ENCODE measurements at places on chromosomes 7 and 10.

- no peak for DNase-seq
Measured at GRCh38 chr10:118940386-118940785, 89.1 kb upstream of the NANOS1 start.

- no peak for DNase-seq
Measured at GRCh38 chr10:132632091-132632561, 94.5 kb downstream of the INPP5A start.

DNA sequence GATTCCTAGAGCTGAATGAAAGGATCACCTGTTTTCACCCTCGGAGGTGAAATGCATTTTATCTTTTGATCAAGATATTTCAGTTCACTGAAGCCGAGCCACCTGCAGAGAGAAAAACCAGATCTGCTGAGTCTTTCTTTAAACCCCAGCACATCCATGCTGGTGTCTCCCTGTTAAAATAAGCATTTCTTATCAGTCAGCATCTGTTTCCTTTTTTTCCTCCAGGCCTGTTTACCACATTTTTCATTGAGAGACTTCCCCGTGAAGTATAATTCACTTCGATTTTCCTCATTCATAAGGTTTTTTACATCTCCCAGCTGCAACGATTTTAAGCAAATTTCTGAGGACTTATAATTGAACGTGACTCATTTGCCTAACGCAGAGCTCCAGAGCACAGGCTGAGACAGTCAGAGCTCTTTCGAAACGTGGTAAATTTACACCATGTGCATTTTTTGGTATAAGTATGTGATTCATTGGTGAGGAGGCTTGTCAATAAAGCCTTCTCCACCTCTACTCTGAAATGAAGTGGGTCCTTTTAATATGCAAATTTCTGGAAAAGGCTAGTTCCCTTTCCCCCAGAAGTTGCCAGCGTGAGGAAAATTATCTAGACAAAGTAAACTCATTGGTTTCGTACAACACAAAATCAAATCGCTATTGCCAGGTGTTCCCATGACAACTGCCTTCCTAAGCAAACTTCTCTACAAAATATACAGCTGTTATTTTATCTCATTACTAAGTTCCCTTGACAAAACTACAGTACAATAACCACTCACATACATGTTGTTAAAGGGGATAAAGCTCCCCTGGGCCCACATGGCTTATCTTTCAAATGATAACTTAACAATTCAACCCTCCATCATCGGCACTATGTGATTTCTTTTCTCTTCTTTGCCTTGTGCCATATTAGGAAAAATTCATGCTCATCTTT lies 374.8 kb upstream of the AKR1E2 start:
- DNase-seq: no peak

DNA sequence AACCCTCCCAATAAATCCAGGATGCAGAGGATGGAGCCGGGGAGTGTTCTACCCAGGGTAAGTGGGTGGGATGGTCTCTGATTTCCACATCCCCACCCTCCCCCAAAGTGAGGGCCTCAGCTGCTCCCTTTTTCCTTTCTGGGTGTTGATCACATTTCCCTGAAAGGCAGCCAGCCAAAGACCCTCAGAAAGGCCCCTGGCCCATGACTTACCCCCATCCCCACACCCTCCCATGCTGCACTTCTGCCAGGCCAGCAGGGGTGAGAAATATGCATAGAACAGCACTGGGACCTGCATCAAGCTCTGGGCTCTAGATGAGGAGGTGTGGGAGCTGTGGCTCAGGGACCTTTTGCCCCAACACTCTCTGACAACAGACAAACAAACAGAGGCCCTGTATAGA lies 927.3 kb upstream of the ZNF722 start:
- no peak for DNase-seq

DNA sequence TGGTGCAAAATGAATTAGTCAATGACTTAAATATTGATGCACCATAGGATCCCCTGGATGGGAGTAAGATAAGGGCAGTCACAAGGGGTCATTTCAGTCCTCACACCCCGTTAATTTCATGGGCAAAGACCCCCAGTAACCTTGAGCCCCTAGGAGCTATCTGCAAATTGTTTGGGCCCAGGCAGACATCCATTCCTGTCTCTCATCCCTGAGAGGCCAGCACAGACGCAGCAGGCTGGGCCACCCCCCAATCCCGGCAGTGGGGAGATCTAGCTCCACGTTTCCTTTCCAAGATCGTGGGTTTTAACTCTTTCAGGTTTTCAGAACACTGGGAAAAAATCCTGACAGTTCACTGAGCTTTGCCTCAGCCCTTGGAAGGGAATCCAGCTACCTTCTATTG lies 40.1 kb downstream of the PNLIPRP2 start:
- DNase-seq: no peak

DNA sequence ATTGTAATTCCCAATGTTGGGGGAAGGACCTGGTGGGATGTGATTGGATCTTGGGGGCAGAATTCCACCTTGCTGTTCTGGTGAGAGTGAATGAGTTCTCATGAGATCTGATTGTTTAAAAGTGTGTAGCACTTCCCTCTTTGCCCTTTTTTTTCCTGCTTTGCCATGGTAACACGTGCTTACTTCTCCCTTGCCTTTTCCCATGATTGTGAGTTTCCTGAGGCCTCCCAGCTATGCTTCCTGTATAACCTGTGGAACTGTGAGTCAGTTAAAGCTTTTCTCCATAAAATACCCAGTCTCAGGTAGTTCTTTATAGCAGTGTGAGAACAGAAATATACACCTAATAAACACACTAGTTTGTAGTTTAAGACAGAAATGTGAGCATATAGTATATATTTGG lies 166.8 kb upstream of the MAGI2 start:
- DNase-seq: no peak

DNA sequence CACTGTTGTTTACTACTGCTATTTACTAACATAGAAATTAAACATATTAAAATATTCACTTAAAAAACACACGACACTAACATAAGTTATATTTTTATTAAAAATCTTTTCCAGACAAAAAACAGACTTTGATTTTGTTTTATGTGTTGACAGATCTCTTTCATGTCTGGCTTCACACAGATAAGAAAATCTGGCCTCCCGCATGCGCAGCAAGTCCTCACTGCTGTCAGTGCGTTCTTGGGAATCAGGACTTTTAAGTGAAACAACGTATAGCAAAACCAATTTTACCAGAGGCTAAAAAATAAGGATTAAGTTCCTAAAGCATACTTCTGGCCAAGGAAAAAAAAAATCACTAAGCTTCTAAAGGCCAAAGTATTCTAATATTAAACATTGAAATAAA lies 1.2 kb upstream of the IDI1 start:
- DNase-seq: no peak

DNA sequence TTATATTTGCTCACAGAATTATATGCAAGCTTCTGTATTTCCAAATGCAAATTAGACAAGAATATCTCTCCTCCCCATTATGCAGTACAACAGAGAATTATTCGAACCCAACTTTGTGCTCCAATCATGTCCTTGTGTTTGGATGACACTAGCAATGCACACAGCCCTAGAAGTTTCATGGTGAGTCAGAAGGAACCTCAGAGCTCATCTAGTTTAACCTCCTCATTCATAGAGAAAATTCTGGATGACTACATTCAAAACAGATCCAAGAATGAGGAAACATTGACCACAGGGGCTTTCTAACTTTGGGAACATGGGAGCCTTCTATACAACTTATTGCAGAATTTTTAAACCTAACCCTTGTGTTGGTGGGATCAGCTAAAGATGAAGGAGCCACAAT lies 12.8 kb upstream of the ARID5B start:
- no peak for DNase-seq

DNA sequence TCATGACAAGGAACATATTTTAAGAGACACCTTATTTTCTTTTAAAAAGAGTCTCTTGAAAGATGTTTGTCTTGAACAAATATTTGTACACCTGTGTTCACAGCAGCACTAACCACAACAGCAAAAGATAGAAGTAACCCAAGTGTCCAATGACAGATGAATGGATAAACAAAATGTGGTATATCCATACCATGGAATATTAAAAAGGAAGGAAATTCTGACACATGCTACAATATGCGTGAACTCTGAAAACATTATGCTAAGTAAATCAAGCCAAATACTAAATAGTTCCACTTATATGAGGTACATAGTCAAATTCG lies 17.8 kb downstream of the SGMS1 start:
- no peak for DNase-seq

DNA sequence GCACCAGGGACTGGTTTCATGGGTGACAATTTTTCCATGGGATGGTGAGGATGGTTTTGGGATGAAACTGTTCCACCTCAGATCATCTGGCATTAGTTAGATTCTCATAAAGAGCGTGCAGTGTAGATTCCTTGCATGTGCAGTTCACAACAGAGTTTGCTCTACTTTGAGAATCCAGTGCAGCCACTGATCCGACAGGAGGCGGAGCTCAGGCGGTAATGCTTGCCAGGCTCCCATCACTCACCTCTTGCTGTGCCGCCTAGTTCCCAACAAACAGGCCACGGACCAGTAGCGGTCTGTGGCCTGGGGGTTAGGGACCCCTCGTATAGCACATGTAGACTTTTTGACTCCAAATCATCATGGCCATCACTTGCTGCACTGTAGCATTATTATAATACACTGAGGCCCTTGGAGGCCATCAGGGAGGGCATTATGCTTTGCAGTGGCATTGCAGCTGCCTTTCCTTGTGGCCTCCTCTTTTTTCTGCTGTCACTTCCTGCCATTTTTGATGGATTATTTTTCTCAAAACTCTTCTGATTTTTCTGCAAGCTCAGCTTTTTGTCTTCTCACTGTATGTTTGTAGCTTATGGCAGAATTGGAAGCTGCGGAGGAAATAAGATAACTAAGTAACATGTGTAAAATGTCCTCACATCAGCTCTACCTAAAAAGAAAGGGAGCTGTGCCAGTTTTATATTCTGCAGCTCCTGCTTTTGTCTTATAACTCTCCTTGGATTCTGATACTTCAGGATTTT lies 18.5 kb downstream of the CSGALNACT2 start:
- no peak for DNase-seq

DNA sequence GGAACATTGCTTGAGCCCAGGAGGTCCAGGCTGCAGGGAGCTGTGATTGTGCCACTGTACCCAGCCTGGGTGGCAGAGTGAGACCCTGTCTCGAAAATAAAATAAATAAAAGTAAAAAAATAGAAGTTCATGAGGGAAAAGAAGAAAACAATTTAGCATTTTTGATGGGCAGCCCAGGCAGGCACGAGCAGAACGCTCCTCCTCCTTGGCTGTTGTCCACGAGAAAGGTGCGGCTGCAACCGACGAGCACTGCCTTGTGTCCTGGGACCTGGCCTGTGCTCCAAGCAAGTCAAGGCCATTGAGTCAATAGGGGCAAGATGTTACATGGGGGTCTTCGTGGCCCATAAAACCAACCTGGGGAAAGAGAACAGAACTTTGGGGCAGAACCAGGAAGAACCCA lies 25.6 kb downstream of the EBF3 start:
- DNase-seq: no peak

GRCh38 chr7:135714534-135715009 lies 13.4 kb downstream of the SLC13A4 start:
- no peak for DNase-seq

- DNase-seq: no peak
Measured at GRCh38 chr7:51300762-51301674, 15.6 kb downstream of the COBL start.

DNA sequence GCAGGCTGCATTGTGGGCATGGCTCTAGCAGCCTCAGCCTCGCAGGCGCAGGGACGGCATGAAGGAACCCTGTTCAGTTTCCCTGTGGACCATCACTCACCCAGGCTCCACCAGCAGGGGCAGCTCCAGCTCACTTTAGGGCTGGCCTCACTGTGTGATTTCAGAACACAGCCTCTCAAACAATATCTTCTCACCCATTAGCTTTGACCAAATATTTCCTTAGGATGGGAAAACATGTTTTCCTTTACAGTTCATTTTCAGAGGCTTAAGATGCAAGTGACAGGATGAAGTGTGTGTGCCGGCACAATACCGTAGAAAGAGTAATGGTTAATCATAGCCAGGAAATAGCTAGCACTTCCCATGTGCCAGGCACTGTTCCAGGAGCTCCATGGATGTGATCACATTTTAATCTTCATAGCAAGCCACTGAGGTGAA lies 58.2 kb downstream of the LANCL2 start:
- no peak for DNase-seq

DNA sequence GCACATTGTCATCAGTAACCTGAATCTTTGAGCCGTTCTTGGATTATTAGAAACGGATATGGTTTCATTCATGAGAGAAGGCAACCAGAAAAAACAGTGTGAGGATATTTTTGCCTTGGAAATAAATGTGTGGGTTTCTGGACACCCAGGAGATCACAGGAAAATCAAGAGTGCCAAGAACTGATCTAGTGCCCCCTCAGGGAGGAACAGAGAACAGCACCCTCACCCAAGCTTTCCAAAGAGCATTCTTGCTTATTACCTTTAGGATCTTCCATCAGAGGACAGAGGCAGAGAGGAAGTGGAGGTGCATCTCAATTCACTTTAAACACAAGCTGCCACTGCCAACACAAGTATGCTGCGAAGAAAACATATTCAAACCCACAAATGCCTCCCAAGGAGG lies 851.5 kb upstream of the COBL start:
- no peak for DNase-seq

DNA sequence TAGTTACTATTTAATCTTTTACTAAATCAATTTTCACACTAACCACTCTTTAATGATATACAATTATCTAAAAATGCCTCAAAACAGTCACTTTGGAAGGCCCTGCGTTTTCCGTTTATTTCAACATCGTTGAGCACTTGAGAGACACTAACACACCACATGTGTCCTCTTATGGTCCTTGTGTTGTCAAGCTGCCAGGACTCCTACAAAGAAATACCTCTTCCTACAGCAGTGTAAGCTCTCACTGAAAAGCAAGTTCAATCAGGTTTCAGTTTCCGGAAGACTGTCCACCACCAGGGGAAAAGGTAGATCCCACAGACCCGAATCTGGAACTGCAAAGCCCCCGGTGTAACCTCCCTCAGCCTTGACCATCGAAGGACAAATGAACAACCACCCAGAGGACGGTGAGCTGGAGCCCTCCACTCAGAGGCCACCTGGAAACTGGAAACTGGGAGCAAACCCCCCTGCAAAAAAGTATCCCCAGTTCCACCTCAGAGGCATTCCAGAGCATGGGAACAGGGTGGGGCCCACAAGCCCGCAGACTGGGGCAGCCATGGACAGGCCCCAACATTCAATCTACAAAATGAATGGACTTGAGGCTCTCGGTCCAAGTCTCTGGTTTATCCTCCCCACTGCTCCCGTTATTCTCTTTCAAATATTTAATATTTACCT lies 37.6 kb downstream of the KCNH2 start:
- DNase-seq: no peak

DNA sequence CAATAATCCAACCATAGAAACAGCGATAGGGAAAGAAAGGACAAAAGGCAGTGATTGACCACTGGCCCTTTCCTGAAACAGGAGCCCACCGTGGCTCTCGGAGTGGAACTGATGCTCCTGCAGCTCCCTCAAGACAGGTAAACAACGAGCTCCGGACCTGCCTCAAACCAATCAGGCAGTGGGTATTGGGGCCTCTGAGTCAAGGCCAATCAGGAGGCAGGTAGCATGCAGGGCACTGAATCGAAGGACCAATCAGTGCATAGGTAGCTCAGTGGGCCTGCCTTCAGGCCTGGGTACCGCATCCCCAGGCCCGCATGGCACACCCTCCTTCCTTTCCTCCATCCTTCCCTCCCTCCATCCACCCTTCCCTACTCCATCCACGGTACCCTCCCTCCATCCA lies 425.1 kb upstream of the MGMT start:
- no peak for DNase-seq

- no peak for DNase-seq
Measured at GRCh38 chr10:103798511-103798910, 56.9 kb downstream of the SH3PXD2A start.

- DNase-seq: no peak
Measured at GRCh38 chr7:81111358-81111757, 192.5 kb upstream of the SEMA3C start.
